Activated CD8-positive, alpha-beta memory T cell treated with anti-CD3 and anti-CD28 coated beads for 1 hour (primary cell): ENCODE measurements at places on chromosomes 2 and 18.

GRCh38 chr2:8462280-8462679 is 219.6 kb upstream of the ID2 start:
- DNase-seq, result no peak

- no peak for DNase-seq
These were observed 148.5 kb downstream of the TMEM200C start for GRCh38 chr18:5746844-5747243.

DNA sequence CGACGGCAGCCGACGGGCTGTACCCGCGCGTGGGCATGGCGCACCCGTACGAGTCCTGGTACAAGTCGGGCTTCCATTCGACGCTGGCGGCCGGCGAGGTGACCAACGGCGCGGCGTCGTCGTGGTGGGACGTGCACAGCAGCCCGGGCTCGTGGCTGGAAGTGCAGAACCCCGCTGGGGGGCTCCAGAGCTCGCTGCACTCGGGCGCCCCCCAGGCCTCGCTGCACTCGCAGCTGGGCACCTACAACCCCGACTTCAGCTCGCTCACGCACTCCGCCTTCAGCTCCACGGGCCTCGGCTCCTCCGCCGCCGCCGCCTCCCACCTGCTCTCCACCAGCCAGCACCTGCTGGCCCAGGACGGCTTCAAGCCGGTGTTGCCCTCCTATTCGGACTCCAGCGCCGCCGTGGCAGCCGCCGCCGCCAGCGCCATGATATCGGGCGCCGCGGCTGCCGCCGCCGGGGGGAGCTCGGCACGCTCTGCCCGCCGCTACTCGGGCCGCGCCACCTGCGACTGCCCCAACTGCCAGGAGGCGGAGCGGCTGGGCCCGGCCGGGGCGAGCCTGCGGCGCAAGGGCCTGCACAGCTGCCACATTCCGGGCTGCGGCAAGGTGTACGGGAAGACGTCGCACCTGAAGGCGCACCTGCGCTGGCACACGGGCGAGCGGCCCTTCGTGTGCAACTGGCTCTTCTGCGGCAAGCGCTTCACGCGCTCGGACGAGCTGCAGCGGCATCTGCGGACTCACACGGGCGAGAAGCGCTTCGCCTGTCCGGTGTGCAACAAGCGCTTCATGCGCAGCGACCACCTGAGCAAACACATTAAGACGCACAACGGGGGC is 2.0 kb downstream of the SP9 start:
- no peak for DNase-seq

- no peak for DNase-seq
These were observed 369.6 kb downstream of the RIT2 start for GRCh38 chr18:42745931-42746330.

DNA sequence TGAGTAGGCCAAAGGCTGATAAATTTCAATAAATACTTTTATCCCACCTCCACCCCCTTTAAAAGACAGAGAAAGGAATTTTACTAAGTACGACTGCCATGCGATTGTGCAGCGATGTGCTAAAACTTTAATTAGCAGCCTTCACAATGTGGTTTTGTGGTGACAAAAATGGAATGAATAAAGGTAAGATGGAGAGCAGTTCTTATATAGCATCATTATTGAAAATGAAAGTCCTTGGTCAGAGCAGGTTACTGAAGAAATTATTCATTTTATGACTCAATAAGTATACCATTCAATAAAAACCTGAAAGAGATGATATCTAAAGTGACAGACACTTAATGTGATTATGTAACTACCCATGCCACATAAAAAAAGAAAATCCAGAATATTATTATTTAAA is 33.2 kb upstream of the MTIF2 start:
- DNase-seq, result no peak

DNA sequence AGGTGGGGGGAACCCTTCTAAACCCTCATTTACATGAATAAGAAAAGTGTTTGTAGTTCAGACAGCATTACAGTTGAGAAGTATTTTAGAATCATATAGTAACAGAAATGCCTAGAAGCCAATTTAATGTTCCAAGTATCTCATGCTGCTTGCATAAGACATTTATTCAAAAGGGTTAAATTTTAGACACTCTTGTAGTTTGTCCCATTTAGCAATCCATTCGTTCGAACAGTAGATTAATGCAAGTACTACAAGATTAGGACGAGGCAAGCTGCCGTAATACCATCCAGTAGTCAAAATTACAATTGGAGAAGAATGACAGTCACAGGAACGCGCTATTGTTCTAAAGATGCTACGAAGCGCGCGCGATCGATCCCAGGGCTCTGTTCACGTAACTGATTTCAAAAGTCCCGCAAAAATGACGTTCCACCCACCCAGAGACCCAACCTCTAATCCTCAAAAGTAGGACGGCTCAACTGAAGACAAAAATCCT is 1.2 kb downstream of the TMEM237 start:
- no peak for DNase-seq

DNA sequence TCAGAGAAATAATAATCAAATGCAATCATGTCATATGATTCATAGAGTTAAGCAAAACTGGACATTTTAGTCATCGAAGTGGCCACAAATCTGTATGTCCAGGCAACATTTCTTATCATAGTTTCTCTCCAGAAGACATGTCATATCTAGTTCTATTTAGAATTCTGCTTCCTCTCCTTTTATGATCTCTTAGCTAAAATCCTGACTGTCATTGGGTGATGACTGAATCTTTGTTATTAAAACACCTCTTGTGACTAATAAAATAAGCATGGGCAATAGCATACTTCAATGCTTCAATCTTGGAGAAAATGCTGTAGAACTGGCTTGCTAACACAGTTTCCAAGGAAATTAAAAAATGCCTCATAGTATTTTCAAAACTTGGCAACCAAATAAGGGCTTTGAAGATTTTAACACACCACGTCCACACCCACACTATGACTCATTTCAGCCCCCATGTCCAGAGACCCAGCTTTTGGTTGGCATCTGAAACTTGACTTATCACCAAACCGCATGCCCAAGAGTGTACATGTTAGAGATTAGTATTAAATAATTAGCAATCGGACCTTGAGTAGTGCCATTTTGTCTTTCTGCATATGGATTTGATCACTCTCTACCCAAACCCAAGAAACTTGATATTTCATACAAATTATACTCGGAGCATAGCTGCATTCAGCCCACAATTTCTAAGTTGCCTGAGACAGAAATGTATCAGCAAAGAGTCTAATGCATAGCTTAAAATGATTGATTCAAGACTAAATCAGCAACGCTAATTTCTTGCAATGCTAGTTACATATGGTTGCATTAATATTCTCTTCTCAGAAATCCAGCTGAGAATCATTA is 106.5 kb upstream of the ETAA1 start:
- no peak for DNase-seq

GRCh38 chr2:136696438-136696837 is 68.9 kb upstream of the THSD7B start:
- DNase-seq, result no peak

GRCh38 chr2:176613323-176613987 is 344.2 kb downstream of the MTX2 start:
- DNase-seq, result no peak

- DNase-seq, result no peak
These were observed 26.2 kb downstream of the ATAD2B start for GRCh38 chr2:23900541-23901322.

DNA sequence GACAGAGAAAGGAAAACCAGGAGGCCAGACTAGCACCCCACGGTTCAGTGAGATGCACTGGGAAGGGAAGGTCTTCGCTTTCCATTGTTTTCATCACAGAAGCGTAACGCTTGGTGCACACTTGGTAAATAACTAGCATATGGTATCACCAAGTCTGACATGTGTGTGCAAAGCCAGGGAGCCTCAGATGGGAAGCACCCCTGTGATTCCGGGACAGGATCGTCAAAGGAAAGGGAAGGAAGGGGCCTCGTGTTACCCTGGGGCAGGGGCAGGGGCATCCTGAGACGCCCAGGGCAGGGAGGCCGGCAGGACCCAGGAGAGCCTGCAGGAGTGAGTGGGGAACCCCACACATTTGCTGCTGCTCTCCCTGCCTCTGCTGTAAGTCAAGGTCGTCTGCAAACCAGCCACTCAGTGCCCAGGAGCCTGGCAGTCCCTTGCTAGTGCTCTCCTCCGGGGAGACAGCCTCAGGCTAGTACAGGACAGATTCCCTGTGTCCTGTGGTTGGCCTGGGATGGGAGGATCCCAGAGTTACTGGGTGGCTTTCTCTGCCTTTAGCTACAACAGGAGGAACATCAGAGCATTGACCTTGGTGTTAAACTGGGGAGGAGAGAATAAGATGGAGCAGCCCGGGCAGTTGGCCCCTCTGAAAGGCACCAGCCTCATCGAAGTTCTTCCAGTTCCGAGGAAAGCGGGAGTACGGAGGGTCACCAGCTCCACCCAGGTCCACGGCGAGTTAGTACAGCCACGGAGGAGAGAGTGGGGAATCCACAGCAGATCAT is 192.5 kb downstream of the NDUFA10 start:
- no peak for DNase-seq

- no peak for DNase-seq
These were observed 63.9 kb downstream of the TMEM131 start for GRCh38 chr2:97931858-97932225.

DNA sequence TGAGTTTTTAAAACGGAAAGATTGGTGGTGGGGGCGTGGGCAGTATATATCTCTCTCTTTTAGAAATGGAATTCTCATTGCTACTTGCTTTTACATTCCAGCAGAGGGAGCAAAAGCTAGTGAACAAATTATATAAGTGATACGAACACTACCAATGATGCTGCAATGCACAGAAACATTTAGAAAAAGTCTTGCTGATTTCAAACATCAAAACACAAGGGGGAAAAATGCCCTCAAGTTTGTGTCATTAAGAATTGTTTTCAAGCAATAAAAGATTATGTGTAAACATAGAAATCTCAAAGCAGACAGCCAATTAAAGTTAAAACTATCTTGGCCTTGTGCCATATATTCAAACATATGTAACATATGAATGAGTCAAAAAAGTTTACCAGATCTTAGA is 296.3 kb upstream of the KCNJ3 start:
- DNase-seq, result no peak

DNA sequence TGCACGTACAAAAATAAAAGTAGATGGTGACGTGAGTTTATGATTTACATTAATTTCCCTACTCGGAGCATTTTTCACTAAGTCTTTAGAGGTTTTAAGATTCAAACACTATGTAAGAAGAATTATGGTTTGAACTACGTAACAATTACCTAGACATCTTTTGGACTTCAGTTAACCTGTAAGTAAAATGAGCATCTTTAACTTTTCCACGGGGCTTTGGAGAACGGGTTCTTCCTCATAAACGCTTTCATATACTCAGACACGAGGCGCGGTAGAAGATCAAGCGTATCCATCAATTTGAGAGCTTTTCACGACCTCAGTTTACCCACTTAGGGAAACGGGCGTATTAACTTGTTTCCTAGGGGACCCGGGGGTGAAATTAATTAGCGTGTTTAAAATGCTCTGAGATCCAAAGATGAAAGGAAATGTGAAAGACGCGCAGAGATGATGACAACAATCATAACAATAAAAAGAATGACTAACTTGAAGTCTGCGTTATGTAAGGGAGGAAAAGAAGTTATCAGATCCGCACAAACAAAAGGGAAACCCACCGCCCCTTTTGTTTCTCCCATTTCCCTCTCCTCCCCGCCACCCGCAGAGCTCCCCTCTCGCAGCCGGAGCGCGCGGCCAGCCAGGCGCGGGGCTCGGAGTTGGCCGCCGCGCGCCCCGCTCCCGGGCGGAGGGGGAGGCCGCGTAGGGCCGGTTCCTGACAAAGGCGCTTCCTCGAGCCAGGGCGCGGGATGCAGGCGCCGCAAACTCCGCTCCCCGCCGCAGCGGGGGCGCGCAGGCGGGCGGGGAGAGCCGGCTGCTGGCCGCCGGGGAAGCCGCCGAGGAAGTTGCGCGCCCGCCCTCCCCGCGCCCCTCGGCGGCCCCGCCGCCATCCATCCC is 807 bp downstream of the PELI1 start:
- DNase-seq, result peak; percentile 10

- DNase-seq, result no peak
These were observed 25.9 kb downstream of the CD8A start for GRCh38 chr2:86764661-86765309.

DNA sequence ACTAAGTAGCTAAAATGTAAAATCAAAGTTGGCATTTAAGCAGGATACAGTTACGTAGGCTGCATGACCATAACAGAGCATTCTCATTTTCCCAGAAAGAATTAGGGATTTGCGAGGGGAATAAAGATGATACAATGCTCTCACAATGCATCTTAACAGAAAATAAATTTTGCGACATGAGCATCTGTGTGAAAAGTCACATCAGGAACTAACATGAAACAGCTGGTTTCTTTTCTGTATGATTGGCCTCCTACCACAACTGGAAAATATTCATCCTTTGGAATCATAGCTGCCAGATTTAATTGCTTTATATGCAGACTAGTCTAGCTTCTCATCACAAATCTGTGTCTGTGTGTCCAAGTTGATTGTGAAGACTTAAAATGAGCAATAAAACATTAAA is 66.0 kb downstream of the KCTD18 start:
- no peak for DNase-seq
